ENCODE measurements at places on chromosomes 12 and 14.

DNA sequence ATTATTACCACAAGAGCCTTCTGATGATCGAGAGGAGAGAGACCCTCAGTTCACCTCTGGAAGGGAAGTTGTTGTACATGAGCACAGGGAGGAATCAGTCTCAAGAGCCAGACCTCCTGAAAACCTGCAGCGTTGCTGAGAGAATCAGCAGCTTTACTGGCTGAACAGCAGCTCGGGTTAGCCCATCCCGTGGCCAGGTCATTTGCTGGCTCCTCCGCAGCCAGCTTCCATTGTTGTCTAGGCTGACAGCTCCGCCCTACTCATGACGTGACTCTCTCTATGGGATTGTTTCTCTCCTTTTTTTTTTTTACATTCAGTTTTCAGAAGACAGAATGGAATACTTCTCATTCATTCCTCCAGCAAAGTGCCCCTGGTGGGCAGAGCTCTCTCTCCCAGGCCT, 69.9 kb downstream of the TGFB3 start:
- no peak for DNase-seq

- DNase-seq, result no peak
Measured at GRCh38 chr14:89618330-89618708, 201.3 kb upstream of the FOXN3 start.

DNA sequence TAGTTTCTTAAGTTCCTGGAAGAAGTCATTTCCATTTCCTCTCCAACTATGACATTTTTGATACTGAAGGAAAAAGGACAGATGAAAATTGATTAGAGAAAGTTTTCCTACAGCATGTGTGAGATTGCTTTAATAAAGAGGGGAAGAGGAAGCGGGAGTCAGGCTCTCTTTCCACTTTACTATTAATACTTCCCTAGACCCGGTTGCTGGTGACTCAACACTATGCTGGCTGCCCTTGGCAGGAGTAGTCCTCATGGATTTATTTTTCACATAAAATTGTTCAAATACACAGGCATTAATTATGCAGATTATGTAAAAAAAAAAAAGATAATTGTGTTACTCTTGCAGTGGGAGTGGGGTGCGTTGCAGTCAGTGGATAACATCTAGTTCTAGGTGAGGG, 293.4 kb downstream of the EGLN3 start:
- DNase-seq, result no peak

DNA sequence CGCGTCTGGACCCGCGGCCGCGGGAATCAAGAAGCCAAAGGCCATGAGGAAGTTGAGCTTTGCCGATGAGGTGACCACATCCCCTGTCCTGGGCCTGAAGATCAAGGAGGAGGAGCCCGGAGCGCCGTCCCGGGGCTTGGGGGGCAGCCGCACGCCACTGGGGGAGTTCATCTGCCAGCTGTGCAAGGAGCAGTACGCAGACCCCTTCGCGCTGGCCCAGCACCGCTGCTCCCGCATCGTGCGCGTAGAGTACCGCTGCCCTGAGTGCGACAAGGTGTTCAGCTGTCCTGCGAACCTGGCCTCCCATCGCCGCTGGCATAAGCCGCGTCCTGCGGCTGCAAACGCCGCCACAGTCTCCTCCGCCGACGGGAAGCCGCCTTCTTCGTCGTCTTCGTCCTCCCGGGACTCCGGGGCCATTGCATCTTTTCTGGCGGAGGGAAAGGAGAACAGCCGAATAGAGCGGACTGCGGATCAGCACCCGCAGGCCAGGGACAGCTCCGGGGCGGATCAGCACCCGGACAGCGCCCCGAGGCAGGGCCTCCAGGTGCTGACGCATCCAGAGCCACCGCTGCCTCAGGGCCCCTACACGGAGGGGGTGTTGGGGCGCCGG, 1.0 kb downstream of the INSM2 start:
- peak; percentile 5 for DNase-seq

DNA sequence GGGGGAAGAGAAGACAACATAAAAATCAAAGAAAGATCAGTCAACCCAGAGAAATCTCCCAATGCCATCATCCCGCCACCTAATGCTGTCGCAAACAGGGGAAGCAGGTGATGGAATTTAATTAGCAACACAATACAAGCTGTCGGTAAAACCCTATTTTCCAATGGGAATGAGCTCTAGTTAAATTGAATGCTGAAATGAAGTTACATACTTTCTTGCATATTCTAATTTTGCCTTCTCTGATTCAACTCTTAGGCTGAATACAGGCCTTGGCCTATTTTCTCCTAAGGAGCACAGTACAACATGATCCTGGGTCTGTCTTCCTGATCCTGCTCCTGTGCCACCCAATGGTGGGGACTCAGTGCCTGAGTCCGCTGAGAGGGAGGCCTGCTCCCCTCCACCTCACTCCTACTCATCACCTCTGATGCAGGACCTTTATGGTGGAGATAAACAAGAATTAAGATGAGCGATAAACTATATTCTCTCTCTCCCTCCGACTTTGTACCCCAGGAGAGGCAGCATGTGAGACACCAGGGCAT, 238.8 kb downstream of the GXYLT1 start:
- DNase-seq, result no peak

DNA sequence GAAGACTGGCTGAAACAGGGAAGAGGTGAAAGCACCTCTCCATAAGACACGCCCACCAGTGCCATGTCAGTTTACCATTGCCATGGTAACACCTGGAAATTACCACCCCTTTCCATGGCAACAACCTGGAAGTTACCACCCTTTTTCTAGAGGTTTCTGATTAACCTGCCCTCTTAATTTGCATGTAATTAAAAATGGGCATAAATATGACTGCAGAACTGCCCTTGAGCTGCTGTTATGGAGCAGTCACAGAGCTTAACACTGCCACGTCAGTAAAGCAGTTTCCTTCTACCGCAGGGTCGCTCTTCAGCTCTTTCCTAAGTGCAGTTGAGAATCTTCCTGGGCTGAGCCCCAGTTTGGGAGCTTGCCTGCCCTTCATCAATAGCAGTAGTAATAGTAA, 55.2 kb downstream of the RASSF3 start:
- no peak for DNase-seq

DNA sequence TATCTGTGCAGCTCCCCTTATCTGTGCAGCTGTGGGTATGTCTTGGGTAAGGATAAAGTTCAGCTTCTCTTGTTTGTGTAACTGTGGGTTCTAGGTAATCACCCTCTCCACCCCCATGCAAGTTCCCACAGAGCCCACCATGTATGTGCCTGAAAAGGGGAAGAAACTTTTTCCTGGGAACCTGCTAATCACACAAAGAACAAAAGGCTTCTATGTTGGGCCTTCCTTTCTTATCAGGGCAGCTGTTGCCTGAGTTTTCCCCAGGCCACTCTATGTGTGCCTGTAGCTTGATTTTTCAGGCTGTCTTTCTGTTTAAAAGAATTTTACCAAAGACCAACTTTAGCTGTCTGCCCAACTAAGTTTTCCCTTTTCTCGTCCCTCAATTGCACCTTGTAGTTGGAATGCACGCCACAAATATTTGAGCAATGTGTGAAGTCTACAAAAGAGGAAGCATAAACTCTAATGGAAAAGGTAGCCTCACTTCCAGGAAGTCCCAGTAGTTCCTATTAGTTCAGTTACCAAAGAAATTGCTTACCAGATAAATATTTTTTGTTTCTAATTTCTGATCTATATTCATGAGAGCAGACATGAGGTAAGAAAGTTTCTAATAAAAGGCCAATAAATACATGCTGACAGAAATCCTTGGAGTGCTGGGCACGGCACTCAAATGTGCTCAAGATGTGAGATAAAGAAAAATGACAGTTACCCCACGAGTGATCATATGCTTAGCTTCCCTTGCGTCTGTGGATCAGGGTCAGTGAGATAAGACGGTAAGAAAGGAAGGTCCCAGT, 2.7 kb upstream of the GALC start:
- DNase-seq, result no peak

DNA sequence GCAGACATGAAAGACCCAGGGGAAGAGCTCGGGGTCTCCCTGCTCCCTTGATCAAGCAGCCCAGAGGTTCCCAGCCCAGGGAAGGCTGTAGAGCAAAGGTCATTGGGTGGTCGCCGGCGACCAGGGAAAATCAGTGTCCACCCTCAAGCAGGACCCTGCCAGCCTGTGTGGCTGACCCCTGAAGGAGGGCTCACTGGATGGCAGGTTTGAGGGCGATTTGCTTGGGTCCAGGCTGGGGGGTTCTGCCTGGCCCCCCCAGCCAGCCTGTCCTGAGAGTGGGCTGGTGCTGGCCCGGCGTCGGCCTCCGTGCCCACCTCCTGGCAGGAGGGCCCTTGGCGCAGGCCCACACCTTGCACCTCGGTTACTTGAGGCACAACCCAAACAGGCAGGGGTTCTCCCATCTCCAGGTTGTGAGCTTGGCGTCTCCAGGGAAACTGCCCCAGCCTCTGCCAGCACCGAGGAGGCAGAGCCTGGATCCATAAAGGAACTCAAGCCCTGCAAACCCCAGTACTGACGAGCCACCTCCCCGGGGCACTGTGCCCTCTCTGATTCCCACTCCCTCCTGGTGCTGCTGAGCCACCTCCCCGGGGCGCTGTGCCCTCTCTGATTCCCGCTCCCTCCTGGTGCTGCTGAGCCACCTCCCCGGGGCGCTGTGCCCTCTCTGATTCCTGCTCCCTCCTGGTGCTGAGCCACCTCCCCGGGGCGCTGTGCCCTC, 329.0 kb upstream of the SFSWAP start:
- DNase-seq, result no peak

DNA sequence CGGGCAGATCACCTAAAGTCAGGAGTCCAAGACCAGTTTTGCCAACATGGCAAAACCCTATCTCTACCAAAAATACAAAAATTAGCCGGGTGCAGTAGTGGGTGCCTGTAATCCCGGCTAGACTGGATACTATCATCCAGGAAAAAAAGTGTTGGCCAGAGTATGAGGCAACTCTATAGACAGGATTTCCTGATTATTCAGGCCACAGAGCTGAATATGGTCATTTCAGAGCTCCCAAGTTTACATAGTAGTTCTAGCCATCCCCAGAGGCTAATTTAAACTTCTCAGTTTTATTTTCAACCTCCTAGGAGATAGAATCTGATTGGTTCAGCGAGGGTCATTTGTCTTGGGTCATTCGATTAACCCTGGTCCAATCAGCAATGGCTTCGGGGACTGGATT, 7.3 kb downstream of the RPGRIP1 start:
- no peak for DNase-seq

GRCh38 chr12:58202933-58203718, 261.8 kb downstream of the ATP23 start:
- no peak for DNase-seq

GRCh38 chr12:76863837-76864236, 15.0 kb downstream of the CSRP2 start:
- no peak for DNase-seq

GRCh38 chr12:52494100-52494499, 1.0 kb upstream of the KRT6A start:
- DNase-seq, result no peak

- no peak for DNase-seq
Measured at GRCh38 chr14:54567639-54568561, 972 bp downstream of the SAMD4A start.

- DNase-seq, result no peak
Measured at GRCh38 chr12:65069336-65069735, 51.8 kb downstream of the WIF1 start.

DNA sequence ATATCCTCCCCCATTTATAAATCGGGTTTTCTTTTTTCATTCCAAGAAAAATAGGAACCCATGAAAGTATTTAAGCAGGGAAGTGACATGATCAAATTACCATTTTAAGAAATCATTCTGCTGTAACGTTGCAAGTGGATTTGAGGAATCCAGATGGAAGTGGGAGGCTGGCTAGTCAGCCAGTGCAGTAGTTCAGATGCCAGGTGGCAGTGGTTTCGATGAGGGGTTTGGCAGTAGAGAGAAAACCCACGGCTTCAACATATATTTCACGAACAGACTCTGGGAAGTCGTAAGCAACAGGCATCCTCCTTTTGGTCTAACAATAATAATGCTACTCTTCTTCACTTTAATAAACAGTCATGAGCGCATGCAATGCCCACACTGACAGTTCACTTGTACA, 25.0 kb downstream of the PDZRN4 start:
- no peak for DNase-seq
